ENCODE measurements at places on chromosomes 4 and X.

- DNase-seq, result no peak
These were observed 40.7 kb upstream of the MBTPS2 start for GRCh38 chrX:21798677-21799219.

- DNase-seq, result no peak
These were observed 749.4 kb downstream of the ARAP2 start for GRCh38 chr4:35494955-35495354.

GRCh38 chr4:6778435-6778834 lies 4.1 kb upstream of the KIAA0232 start:
- DNase-seq, result no peak

GRCh38 chr4:1402021-1402515 lies 4.2 kb downstream of the NKX1-1 start:
- DNase-seq, result no peak

DNA sequence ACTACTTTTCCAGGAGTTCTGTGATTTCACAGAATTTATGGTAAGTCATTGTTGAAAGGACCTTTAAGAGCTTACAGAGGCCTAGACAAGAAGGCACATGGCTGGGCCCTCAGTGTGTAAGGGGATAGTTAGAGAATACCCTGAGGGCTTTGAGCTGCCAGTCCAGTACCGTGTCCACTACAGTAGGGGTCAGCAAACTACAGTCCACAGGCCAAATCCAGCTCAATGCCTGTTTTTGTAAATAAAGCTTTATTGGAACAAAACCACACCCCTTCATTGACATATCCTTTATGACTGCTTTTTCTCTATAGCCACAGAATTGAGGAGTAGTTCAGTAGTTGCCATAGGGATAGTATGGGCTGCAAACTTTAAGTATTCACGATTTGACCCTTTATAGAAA lies 176.2 kb downstream of the MID1 start:
- DNase-seq, result no peak

DNA sequence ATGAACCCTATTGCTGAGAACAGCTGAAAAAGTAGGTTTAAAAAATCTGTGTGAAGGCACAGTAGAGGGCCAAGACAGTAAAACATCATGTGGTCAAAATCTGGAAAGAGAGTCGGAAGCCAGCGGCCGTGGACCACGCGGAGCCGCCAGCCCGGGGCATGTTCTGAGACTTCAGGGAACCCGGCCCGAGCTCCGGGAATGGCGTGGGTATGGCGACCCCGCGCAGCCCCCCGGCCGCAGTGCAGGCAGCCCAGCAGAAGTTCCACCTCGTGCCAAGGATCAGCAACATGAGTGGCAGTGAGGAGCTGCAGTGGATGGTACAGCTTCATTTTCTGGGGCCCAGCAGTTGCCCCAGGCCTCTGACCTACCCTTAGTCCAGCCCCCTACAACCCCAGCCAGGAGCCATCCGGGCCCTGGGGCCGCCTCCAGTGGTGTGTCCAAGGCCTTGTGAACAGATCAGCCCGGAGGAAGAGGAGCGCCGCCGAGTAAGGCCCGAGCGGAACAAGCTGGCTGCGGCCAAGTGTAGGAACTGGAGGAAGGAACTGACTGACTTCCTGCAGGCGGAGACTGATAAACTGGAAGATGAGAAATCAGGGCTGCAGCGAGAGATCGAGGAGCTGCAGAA lies 94.2 kb downstream of the LARP1B start:
- no peak for DNase-seq

DNA sequence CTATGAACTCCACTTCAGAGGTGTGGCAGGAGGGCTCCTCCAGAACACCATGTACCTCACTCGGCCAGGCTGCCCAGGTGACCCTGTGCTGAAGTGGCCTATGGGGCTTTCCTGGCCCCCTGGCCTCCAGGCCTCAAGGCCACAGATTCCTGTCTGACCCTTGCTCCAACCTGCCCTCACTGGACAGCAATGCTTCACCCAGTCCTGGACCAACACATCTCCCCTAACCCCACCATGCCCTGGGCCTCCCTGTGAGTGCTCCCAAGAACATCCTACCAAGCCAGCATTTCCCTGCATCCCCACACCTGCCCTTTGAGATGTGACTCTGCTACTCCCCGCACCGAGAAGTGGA lies 10.5 kb downstream of the ZFYVE28 start:
- DNase-seq, result no peak

- DNase-seq, result no peak
These were observed 24.5 kb downstream of the ELF4 start for GRCh38 chrX:130085551-130086446.

DNA sequence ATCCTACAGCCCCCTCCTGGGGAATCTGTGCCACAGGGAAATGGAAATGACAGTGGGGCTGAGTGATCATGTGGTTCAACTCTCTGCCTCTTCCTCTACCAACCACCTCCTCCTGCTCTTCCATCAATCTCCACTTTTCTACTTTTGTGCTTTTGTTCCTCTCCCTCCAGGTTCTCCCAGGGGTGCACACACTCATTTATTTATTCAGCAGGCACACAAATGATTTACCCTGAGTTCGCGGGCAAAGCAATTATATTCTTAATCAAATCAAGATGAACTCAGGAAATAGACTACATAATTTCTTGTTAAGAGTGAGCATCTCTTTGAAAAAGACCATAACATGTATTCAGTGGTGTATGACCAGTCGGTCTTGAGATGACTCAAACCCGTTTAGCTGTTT lies 69.2 kb downstream of the VCX3A start:
- no peak for DNase-seq

DNA sequence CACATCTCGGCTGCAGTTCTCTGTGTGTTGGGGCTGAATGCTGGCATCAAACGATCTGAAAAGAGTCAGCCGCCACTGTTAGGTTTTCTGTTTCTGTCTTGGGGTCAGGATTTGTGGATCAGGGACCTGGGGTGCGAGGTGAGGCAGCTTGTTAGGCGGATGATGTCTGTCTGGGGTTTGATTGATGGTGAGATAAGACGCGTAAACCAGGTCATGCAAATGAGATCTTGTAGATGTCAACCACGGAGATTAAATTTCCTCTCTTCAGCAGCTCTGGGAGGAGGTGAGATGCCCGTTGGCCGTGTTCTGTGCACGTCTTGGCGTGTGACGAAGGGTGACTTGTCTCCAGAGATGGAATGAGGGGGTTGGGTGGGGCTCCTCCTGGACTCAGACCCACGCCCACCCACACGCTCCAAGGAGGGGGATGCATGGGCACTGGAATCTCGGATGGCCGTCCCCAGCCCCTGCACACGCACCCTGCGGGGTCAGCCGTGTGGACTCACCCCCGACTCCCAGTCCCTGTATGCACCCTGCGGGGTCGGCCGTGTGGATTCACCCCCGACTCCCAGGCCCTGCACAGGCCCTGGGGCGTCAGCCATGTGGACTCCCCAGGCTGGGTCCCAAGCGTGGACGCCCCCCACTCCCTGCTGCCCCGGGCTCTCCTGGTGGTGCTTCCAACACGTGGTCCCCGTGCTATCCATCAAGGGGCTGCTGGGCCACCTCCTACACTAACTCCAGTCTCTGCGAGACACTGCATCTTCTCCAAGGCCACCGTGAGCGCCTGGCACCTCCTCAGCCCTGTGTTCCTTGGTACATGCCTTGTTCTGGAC lies 16.0 kb upstream of the UVSSA start:
- no peak for DNase-seq

- no peak for DNase-seq
These were observed 196.9 kb upstream of the BANK1 start for GRCh38 chr4:101593666-101594065.

GRCh38 chrX:2313864-2314640 lies 186.7 kb downstream of the DHRSX start:
- no peak for DNase-seq

DNA sequence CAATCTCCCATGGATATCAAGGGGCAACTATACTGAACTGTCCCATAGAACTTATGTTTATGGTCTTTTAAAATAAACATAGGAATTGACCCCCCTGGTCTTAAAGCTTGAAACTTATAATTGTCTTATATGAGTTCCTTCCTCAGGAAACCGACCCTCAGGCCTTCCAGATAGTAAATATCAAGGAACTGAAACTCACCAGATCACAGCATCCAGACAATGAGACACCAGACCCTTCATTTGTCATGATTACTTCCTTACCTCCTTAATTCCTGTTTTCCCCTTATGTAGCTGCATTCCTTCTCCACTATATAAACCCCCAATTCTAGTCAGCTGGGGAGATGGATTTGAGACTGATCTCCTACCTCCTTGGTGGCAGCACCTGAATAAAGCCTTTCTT lies 94.8 kb upstream of the GRPR start:
- DNase-seq, result no peak

GRCh38 chr4:151865312-151865711 lies 104.5 kb upstream of the GATB start:
- peak; percentile 90 for DNase-seq

DNA sequence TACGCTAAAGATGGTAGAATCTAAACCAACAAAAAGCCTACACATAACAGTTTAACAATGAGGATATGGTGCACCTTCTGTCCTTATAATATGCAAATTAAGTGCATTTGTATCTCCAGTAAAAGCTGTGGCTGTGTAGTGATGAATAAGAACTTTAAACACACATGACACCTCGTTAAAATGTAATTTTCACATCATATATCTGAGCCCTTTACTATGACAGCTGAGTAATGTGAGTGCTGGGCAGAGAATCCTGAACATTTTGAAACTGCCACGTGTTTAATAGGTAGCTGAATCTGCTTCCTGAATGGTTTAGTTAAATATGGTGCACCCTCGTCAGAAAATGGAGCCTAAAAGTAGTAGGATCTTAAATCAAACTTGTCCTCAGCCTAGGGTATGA lies 540.8 kb downstream of the ADGRL3 start:
- DNase-seq, result no peak

GRCh38 chr4:77009511-77010115 lies 60.1 kb downstream of the SEPTIN11 start:
- no peak for DNase-seq

DNA sequence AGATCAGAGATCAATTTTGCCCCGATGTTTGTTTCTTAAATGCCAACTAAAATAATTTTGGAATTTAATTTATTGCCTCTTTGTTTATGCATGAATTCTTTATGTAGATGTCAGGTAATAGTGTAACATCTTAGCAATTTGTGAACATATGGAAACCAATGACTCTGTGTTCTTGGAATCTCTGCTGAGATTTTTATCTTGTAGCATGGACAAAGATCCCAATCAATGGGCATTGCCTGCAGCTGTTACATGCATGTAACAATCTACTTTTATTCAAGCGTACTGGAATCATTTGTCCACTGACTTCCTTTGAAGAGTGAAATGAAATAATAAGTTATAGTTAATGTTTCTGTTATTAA lies 61.6 kb upstream of the ARSJ start:
- no peak for DNase-seq

GRCh38 chr4:1506956-1507721 lies 100.9 kb upstream of the NKX1-1 start:
- DNase-seq, result no peak

DNA sequence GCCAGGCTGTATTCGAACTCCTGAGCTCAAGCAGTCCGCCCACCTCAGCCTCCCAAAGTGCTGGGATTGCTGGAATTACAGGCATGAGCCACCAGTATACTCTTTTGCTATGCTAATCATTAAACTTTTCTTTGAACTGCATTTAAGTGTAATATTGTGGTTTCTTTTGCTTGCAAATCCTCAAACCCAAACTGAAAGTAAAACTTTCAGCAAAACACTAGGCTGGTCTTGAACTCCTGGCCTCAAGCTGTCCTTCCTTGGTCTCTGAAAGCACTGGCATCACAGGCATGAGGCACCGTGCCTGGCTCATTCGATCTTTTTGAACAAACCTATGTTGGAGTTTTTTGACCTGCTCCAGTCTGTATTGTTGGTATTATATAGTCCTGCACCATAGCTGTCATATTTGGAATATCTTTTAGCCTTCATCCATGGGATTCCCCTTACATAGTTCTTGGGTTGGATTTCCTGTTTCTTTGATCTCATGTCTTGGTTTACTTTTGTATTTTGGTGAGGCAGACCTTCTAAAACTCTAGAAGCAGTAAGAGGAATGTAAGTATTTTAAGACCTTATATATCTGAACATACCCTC lies 34.1 kb downstream of the MOB1B start:
- DNase-seq, result no peak

- no peak for DNase-seq
These were observed 90.2 kb downstream of the CPZ start for GRCh38 chr4:8682725-8683124.

DNA sequence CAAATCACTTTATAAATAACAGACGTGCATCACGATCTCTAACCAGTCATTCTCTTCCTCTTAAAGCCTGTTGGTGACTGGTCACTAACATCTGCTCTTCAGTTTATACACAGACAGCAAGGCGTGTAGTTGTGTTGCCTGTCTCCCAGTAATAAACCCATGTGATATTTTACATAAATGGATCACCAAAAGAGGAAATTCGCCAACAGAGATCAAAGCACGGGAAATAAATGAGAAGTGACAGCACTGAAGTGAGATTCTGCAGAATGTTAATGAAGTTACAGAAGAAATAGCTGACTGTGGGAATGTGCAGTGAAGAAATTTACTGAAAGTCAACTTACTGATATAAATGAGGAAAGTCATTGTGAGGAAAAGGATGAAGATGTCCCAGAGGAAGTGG lies 47.0 kb downstream of the AFF1 start:
- no peak for DNase-seq

DNA sequence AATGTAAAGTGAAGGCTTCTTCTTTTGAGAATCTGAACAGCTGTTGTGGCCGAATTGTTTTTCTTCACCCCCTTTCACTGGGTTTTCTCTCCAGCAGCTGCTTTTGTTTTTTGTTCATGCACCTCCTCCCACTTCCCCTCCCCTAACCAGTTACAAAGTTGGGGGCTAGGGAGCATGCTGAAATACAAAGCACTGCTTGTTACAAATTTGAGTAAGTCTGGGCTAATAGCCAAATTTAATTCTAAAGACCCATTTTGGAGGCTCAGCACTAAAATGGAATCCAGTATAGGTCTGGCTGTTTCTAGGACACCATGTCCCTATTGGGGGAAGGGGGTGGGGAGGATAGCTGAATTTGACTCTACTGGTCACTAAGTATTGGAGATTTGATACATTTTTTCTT lies 89.2 kb upstream of the GPM6B start:
- DNase-seq, result no peak

- no peak for DNase-seq
These were observed 6.0 kb downstream of the GNPDA2 start for GRCh38 chr4:44720371-44720770.

Data from SIG-M5 (cell line).